ENCODE measurements at places on chromosomes 11 and 22.

DNA sequence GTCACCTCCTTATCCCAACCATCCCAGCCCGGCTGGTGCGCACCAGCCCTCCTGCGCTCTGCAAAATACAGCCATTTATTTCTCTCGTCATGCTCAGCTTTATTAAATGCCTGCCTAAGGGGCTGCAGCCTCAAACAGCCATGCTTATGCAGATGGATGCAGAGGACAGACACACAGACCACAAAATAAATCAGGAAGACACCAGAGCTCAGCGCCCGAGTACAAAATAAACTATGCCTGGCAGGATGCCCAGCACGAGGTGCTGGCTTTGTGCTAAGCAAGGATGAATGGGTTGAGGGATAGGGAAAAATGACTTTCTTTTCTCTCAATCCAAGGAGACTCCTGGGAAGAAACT is 70.5 kb downstream of the RPUSD4 start:
- DNase-seq = no peak

GRCh38 chr11:113564527-113565130 is 89.4 kb upstream of the DRD2 start:
- DNase-seq = no peak

- no peak for DNase-seq
Measured at GRCh38 chr22:35103761-35104160, 37.8 kb downstream of the ISX start.

- peak; percentile 2 for DNase-seq
Measured at GRCh38 chr11:19938169-19938856, 222.0 kb downstream of the DBX1 start.

DNA sequence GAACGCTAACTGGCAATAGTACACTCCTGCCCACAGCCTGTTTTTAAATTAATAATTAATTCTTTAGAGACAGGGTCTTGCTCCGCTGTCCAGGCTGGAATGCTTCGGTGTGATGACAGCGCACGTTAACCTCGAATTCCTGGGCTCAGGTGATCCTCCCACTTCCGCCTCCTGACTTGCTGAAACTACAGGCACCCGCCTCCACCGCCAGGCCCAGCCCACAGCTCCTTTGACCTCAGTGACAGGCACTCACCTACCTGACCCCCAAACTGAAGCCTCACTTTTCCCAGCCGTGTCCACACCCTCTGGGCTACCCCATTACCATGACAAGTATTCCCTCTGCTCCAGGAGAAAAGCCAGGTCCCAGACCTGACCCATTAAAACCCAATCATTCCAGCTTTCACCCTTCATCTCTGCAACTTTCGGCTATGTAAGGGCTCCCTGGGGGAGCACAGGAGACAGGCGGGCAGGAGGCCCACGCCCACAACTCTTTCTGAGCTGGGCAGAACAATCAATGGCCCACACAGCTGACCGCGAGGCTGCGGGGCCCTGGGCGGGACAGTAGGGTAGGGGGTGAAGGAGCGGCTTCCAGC is 730 bp downstream of the LMNTD2 start:
- no peak for DNase-seq

DNA sequence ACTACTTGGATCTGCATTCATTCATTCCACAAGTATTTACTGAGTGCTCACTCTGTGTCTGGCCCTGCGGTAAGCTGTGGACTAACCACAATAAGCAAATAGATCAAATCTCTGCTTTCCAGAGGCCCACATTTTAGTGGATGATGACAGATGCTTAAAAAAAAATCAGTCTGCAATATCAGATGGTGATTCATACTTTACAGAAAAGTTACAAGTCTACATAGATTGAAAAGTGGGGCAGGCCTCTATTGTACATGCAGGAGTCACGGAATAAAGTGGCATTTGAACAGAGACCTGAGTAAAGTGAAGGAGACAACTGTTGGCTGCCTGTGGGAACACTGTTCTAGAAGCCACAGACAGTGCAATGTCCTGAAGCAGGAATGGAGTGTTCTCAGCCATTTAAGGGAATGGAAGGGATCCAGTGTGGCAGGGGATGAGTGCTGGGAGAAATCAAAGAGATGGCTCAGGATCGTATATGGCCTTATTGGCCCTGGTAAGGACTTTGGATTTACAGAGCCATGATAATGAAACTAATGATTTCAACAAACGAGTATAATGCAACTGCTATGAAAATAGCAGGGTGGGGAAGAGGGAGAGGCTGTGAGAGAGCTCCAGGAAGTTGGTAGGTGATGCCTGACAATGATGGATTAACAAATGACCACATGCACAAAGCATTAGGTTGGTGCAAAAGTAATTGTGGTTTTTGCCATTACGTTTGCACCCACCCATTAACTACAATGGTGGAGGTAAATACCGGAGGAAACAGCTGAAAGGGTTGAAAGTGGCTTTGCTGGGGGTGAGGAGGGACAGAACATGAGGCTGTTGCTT is 31.1 kb downstream of the TMEM45B start:
- no peak for DNase-seq

DNA sequence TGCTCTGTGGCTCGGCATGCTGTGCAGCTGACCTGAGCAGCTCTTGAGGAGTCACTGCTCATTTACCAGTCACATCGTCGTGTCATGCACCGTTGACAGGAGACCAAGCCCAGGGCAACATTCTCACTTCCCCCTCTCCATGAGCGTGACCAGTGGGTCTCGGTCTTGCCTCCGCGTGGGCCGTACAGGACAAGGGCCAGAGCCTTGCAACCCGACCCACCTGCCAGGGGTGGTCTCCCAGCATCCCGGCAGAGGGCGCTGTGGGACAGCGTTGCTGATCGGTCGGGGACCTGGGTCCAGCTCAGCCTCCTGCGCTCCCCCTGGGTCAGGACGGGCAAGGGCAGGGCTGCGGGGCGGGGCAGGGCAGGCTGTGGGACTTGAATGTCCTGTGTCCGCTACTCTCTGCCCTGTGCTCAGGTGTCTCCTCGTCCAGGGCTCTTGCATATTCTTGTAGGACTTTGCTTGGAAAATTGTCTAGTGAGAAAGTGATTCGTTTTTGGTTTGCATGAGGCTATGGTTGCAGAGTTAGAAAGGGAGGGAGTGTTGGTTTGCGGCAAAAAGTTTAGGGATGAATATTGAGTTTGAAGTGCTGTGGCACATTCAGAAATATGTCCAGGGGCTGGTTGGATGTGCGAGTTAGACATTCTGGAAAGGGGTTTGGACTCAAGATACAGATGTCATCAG is 16.2 kb downstream of the EIF4G2 start:
- DNase-seq = peak; percentile 85

DNA sequence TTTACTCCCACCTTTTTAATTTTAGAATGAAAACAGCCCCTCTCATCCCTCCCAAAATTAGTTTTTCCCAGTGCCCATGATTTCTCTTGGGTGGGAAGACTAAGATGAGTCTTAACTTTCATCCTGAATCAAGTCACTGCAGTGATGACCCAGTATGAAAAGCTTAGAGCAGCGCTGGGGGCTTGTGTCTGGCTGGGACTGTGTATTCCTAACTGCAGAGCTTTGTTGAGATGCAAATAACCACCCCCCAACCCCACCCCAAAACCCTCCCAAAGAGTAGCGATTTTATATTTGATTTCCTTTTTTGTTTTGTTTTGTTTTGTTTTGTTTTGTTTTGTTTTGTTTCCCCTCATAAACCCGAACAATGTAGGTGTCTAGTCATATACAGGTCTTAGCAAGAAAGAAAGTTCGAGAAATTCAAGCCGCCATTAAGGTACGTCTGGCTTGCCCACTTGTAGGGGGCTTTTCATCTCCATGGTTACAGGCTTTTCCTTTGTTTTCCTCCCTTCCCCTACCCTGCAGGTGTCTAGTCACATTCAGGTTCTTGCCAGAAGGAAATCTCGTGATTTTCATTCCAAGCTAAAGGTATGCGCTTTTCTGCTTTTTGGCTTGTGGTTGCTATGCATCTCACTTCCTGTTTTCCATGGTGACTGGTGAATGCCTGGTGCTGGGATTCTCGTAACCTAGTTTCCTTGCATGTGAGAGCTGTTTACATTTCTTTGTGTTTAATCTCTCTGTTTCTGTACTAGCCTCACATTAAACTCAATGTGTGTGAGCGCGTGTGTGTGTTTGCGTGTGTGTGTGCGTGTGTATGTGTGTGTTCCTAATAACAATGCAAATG is 144.6 kb upstream of the RASSF10 start:
- no peak for DNase-seq

GRCh38 chr11:5891216-5891800 is 1.7 kb upstream of the OR52E5 start:
- DNase-seq = no peak

GRCh38 chr11:7893796-7894195 is 37.3 kb downstream of the OR10A6 start:
- no peak for DNase-seq

DNA sequence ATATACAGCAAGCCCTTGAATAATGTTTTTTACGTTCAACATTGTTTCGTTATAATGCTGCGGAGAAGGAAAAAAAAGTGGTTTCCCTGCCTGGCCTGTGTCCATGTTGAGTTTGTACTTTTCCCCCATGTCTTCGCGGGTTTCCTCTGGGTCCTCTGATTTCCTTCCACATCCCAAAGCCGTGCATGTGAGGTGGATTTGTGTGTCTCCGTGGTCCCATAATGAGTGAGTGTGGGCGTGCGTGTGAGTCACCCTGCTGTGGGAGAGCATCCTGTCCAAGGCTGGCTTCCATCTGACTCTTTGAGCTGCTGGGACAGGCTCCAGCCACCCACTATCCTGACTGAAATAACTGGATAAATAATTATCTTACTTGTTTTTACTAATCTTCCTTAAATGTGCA is 29.6 kb upstream of the SNX19 start:
- no peak for DNase-seq

GRCh38 chr22:27460591-27461347 is 340.8 kb downstream of the MN1 start:
- no peak for DNase-seq

- DNase-seq = no peak
Measured at GRCh38 chr22:45310977-45311531, 1.3 kb downstream of the FAM118A start.

DNA sequence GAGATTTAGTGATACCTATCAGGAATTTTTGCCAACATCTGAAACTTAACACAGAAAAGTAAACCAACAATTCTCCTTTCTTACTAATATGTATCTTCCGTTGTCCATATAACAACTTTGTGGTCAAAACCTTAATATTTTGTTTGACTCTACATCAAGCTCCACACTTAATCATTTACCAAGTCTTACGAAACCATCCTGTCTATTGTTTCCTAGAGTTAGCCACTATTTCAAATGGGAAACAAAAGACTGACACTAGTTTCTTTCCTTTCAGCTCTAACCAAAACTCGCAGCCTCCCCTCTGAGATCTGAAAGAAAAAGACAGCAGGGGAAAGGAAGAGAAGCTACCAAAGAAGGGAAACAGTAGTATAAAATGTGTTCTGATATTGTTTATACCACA is 26.5 kb upstream of the PRDM10 start:
- DNase-seq = no peak

DNA sequence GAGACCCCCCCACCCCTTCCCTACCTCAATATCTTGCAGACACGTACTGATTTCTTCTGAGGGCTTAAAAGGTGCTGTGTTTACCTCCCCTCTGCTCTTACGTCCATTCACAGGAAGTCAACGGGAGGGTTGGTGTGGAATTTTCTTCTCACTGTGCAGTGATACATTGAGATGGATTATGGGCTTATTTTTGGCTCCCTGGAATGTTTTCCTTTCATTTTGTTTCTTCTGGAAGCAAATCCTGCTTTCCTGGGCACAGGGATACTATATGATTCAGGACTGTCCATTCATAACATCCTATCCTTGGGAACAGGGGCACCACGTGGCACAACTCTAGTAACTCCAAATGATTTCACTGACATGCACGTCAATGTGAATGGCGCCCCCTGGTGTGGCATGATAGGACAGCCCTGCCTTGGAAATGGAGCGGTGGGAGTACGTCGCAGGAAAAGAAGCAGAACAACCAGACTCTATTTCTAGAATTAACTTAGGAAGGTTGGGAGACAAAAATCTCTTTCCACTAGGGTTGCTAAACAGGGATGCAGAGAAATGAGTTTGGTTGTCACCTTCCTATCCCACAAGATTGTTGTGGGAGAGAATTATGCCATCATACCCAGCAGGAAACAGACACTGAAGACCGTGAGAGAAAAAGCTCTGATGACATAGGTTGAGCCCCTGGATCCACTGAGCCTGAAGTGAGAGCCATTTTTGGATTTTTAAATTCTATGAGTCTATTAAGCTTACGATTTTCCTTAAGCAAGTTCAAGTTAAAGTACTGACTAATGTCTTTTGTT is 146.5 kb upstream of the RAG2 start:
- peak; percentile 50 for DNase-seq

DNA sequence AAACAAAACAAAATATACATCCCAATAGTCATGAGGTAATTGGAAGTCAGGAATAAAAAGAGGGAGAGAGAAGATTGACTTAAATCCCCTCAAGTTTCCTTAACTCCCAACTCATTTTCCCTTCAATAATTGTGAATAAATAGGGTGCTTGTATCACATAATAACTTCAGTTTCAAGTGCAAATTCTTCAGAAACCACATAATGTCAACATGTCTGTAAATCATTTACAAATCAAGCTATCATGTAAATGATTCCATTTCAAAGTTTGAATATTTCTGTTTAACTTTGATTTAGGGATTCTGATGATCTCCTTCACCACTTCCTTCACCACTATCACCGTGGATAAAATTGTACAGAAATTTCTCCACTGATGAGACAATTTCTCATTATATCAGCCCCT is 23.2 kb downstream of the CASP5 start:
- DNase-seq = no peak

DNA sequence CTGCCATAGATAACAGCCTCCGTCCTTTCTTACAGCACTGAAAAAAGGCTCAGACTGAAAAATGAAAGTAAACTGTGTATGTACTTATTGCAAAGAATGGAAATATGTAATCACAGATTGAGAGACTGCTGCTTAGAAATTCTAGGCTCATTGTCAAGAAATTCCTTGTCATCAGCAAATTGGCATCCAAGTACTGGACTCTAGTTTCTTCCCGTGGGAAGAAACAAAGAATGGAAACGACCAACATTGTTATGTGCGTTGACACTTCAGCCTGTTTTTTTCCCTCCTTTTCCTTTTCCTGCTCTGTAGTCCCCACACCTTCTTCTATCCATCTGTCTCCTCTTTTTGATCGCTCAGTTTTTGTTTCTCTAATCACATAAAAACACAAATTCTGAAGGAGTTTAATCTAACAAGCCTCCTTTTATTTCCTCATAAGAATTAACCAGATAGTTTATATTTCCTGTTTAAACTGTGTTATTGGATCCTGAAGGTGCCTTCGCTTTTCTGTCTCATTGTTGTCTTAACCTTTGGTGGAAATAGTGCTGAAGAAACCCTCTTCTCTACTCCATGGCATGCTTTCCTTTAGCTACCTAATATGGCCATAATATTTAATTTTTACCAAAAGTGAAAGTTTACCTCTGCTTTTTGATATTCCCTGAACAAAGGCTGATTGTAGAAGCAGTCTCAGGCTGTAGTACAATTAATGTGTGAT is 20.0 kb upstream of the CASP12 start:
- DNase-seq = no peak

GRCh38 chr22:43207386-43207785 is 20.5 kb upstream of the TTLL12 start:
- no peak for DNase-seq

- no peak for DNase-seq
Measured at GRCh38 chr11:44017443-44018126, 30.2 kb upstream of the ACCSL start.
